Colonic mucosa (tissue), 4 donors: ENCODE measurements at places on chromosomes 12 and 14.
A peak's percentile ranks its signal among the peaks of the same experiment; 100 is the strongest.

DNA sequence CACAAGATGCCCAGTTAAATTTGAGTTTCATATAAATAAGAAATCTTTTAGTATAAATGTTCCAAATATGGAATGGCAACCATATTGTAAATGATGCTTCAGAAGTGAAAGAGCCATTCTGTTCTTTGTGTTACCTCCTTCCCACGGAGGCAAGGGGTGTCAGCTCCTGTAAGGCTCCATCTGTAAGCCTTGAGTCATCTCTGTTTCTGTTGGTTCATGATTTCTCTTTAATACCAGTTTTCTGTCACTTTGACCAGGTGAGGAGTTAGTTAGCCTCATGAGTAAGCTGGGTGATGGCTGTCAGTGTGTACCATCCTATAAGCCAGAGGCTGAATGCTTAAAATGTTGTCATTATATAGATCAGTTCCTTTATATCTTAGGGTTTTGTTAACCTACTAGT lies 61.9 kb downstream of the TMEM30B start:
- H3K27ac ChIP-seq: no peak overlapping the region
- H3K4me3 ChIP-seq: no peak overlapping the region
- no peaks in the 10 kb centered on the region for H3K27me3 ChIP-seq
- DNase-seq: no peak
- no peaks in the 10 kb centered on the region for H3K36me3 ChIP-seq

DNA sequence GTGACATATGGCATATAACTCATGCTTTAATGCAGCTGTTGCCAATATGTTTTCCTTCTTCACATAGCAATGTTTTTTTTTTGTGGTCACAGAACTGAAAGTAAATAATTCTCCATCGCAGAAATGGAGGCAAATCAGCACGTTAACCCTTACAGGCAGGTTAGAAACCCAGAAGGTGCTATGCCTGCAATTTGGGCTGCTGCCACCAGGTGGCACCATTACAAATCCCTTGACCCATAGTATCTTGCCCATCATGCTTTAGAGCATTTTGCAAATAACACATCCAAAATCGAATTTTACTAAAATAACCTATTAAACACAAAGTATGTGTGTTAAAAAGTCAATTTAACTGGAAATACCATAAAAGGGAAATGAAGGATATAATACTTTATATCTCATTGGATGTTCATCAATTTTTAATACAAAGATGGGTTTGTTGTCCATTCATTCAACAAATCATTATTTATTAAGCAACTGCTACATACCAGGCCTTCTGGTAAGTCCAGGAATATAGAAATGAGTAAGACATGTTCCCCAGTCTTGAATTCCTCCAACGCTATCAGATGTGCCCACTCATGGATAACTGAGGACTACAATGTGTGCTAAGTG lies 340.1 kb downstream of the GLT1D1 start:
- DNase-seq: peak; percentile 48
- no peak overlapping the region for H3K27ac ChIP-seq
- no peaks in the 10 kb centered on the region for H3K27me3 ChIP-seq
- no peak overlapping the region for H3K4me3 ChIP-seq

- DNase-seq: no peak
- H3K36me3 ChIP-seq: no peaks in the 10 kb centered on the region
- H3K27me3 ChIP-seq: no peaks in the 10 kb centered on the region
- H3K4me1 ChIP-seq: no peaks in the 10 kb centered on the region
Measured at GRCh38 chr12:102144221-102144620, 24.2 kb downstream of the PARPBP start.

DNA sequence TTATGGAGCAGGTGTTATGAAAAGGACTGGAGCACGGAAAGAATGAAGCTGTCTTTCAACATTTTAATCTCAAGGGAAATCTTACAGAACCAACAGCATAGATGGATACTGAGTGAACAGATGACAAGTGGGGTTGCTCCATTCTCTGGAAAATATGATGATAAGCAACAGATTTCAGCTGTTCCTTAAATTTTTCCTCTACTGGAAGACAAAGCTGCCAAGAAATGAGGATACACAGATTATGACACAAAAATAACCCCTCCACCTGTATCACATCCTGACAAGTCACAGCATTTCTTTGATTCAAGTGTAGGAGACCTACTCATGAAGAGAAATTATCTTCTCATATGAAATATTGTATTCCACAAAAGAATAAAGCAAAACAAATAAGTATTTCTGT lies 13.0 kb upstream of the TMTC2 start:
- no peaks in the 10 kb centered on the region for H3K36me3 ChIP-seq
- no peak overlapping the region for H3K27ac ChIP-seq
- DNase-seq: no peak
- no peak overlapping the region for H3K4me3 ChIP-seq
- H3K27me3 ChIP-seq: no peaks in the 10 kb centered on the region
- no peaks in the 10 kb centered on the region for H3K4me1 ChIP-seq

DNA sequence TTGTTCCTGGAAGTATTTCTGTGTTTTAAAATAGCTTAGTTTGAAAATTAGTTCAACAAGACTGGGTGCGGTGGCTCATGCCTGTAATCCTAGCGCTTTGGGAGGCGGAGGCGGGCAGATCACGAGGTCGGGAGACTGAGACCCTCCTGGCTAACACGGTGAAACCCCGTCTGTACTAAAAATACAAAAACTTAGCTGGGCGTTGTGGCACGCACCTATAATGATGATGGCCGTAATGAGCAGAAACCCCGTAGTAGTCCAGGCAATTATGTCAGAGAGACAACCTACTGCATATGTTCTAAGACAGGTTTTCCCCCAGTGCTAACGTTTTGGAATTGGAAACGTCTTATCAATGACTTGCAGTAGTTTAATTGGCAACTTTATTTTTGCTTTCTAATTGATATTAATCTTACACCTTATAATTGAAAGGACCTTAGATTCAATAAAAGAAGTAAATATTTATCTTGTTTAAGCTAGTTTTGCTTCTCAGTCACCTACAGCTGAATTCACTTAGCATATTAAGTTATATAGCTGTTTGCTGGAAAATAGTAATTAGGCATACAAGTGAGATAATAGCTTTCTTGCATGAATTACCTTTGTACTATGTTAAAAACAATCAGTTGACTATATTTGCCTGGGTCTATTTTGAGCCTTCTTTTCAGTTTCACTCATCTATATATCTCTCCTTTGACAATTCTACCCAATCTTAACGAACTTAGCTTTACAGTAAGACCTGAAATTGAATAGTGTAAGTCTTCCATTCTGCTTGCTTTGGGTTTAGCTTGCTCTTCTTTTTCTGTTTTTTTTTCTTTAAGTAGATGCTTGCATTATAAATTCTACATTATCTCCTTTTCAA lies 15.6 kb downstream of the CLECL1 start:
- no peak overlapping the region for H3K27ac ChIP-seq
- no peak for DNase-seq
- no peaks in the 10 kb centered on the region for H3K4me1 ChIP-seq
- no peak overlapping the region for H3K4me3 ChIP-seq
- H3K27me3 ChIP-seq: no peaks in the 10 kb centered on the region
- no peaks in the 10 kb centered on the region for H3K36me3 ChIP-seq

- no peaks in the 10 kb centered on the region for H3K4me1 ChIP-seq
- no peak for DNase-seq
- H3K36me3 ChIP-seq: no peaks in the 10 kb centered on the region
- H3K27ac ChIP-seq: no peak overlapping the region
- no peak overlapping the region for H3K4me3 ChIP-seq
Measured at GRCh38 chr12:100796621-100797020, 2.0 kb downstream of the ANO4 start.

GRCh38 chr14:22549981-22550673 lies 38.9 kb downstream of the DAD1 start:
- no peaks in the 10 kb centered on the region for H3K27me3 ChIP-seq
- DNase-seq: no peak
- no peaks in the 10 kb centered on the region for H3K4me1 ChIP-seq
- no peaks in the 10 kb centered on the region for H3K36me3 ChIP-seq
- no peak overlapping the region for H3K4me3 ChIP-seq

DNA sequence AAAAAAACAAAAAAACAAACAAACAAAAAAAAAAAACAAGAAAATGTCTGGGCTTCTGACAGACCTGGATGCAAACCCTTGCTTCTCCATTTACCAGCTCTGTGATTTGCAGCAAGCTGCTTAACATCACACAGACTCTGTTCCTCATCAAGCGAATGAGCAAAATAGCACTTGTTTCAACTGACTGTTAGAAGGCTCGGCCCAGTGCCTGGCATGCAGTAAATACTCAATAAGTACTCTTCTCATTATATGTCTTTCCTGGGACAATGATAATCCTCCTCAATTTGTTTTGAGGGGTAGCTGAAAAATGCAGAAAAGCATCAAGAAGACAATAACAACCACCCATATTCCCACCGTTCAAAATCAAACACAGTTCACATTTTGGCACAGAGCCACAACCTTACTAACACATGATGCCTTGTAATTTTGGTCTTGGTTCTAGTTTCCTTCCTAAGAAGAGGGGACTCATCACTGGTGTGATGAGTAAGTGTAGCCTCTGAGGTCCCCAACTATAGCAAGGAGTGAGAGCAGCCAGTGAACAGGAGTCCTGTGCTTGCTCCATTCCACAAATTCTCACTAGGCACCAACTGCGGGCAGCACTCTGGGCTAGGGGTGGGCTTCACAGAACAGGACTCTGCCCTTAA lies 60.4 kb downstream of the TTC7B start:
- no peak overlapping the region for H3K4me3 ChIP-seq
- no peaks in the 10 kb centered on the region for H3K27me3 ChIP-seq

DNA sequence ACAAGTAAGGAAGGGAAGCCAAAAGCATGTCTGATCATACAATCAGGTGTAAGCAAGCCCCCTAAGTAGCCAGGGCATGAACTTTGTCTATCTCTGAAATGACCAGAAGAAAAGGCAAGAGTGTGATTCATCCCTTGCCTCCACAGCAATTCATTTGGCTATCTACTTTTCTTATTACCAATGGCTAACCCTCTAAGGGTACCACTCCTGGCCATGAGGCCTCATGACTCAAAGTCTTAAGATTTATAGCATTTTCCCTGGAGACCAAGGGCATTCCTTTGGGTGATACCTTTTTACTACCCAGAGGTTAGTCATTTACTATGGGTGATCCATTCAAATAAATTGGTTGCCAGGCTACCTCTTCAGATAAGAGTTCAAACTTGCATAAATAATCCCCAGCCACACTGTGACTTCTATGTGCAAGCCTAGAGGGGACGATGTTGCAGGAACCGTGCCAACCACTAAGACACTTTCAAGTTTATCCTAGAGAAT lies 1.5 kb upstream of the LGALS3 start:
- peak; percentile 67 for DNase-seq
- peaks cover 22% of the 10 kb centered on the region for H3K4me1 ChIP-seq
- no peak overlapping the region for H3K4me3 ChIP-seq
- no peaks in the 10 kb centered on the region for H3K27me3 ChIP-seq
- no peaks in the 10 kb centered on the region for H3K36me3 ChIP-seq

GRCh38 chr14:59332727-59333126 lies 132.5 kb downstream of the GPR135 start:
- no peak overlapping the region for H3K4me3 ChIP-seq
- no peak for DNase-seq
- no peak overlapping the region for H3K27ac ChIP-seq
- H3K36me3 ChIP-seq: no peaks in the 10 kb centered on the region
- no peaks in the 10 kb centered on the region for H3K4me1 ChIP-seq

DNA sequence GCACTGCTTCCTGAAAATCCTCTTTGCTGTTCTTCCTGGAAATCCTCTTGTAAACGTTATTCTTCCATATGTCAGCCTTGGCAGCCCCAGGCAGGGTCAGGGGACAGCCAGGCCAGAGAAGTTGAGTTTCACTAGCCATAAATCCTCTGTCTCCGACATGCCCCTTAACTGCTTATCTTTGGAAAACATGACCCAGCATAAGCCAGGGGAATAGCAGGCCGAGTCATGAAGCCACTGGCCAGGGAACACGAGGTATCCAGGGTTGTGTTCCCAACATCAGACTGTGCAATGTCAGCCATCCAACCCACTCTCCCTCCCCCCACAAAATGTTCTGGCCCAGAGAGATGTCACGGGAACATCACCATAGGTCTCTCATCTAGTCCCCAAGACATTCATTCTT lies 453.9 kb downstream of the MED13L start:
- DNase-seq: no peak
- no peaks in the 10 kb centered on the region for H3K36me3 ChIP-seq
- H3K4me1 ChIP-seq: no peaks in the 10 kb centered on the region
- no peak overlapping the region for H3K4me3 ChIP-seq

GRCh38 chr12:67594888-67595287 lies 53.7 kb upstream of the DYRK2 start:
- no peak for DNase-seq
- no peaks in the 10 kb centered on the region for H3K36me3 ChIP-seq
- no peak overlapping the region for H3K4me3 ChIP-seq
- H3K4me1 ChIP-seq: no peaks in the 10 kb centered on the region

GRCh38 chr14:61621444-61621843 lies 73.9 kb upstream of the HIF1A start:
- no peaks in the 10 kb centered on the region for H3K4me1 ChIP-seq
- DNase-seq: no peak
- no peaks in the 10 kb centered on the region for H3K36me3 ChIP-seq
- H3K27me3 ChIP-seq: no peaks in the 10 kb centered on the region

DNA sequence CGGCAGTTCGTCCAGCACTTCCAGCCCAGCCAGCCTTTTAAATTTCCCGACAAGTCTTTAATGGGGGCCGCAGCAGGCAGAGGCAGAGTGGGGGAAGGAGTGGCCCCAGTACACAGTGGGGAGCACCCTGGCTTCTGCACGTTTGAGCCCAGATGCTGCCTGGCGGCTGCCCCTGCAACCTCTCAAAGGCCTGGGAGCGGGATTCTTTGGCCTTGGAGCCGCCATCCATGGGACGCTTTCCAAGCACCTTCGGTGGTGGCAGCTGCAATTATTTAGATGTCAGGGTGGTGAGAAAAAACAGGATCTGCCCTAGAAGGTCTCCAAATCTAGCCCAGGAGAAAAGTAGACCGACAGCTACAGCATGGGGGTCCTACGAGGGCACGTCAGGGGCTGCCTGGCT lies 46.0 kb downstream of the FAM222A start:
- no peaks in the 10 kb centered on the region for H3K27me3 ChIP-seq
- no peaks in the 10 kb centered on the region for H3K4me1 ChIP-seq
- H3K36me3 ChIP-seq: no peaks in the 10 kb centered on the region
- H3K27ac ChIP-seq: no peak overlapping the region
- H3K4me3 ChIP-seq: no peak overlapping the region

DNA sequence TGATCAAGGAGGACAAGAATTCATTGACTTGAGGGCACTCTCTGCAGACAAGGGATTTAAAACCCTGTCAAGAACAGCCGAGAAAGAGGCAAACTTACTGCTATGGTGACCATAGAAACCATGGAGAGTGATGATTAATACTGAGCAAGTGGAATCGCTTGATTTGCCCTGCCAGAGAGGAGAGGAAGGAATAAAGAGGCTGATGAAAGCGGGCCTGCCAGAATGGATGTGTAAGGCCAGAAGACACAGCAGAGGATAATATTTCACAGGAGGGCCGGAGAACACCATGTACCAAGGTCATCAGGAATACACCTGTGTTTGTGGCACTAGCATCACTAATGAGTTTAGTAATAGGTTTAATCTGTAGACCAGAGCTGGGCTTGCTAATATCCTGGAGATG lies 221.8 kb upstream of the DCN start:
- no peaks in the 10 kb centered on the region for H3K36me3 ChIP-seq
- DNase-seq: no peak
- H3K4me3 ChIP-seq: no peak overlapping the region
- H3K27me3 ChIP-seq: no peaks in the 10 kb centered on the region
- no peaks in the 10 kb centered on the region for H3K4me1 ChIP-seq

- H3K36me3 ChIP-seq: no peaks in the 10 kb centered on the region
- peak overlapping the region; percentile 24 for H3K27ac ChIP-seq
- H3K4me3 ChIP-seq: no peak overlapping the region
- H3K27me3 ChIP-seq: no peaks in the 10 kb centered on the region
- no peaks in the 10 kb centered on the region for H3K4me1 ChIP-seq
Measured at GRCh38 chr12:15563663-15564062, 225.5 kb downstream of the EPS8 start.

GRCh38 chr14:89327771-89328212 lies 89.2 kb downstream of the FOXN3 start:
- H3K36me3 ChIP-seq: no peaks in the 10 kb centered on the region
- no peak for DNase-seq
- H3K27ac ChIP-seq: no peak overlapping the region
- no peak overlapping the region for H3K4me3 ChIP-seq
